ENCODE measurements at places on chromosomes 3 and 15.

- DNase-seq: no peak
Observed at GRCh38 chr3:42052484-42053351, 38.4 kb upstream of the TRAK1 start.

GRCh38 chr15:60744826-60745460 is 266.0 kb upstream of the ICE2 start:
- DNase-seq: no peak

- no peak for DNase-seq
Observed at GRCh38 chr3:10223676-10224639, 24.3 kb upstream of the TATDN2 start.

- DNase-seq: no peak
Observed at GRCh38 chr3:107999215-107999775, 91.5 kb downstream of the CD47 start.

GRCh38 chr3:88758676-88759075 is 348.7 kb upstream of the EPHA3 start:
- DNase-seq: no peak

Measured in hindlimb muscle (tissue), 1 donor.